NCI-H345 (cell line): ENCODE measurements at places on chromosomes 12 and 14.
A peak's percentile ranks its signal among the peaks of the same experiment; 100 is the strongest.

GRCh38 chr14:59346796-59347510 is 118.2 kb downstream of the GPR135 start:
- no peak for DNase-seq

GRCh38 chr14:50065583-50065982 is 50.8 kb downstream of the VCPKMT start:
- DNase-seq: no peak

DNA sequence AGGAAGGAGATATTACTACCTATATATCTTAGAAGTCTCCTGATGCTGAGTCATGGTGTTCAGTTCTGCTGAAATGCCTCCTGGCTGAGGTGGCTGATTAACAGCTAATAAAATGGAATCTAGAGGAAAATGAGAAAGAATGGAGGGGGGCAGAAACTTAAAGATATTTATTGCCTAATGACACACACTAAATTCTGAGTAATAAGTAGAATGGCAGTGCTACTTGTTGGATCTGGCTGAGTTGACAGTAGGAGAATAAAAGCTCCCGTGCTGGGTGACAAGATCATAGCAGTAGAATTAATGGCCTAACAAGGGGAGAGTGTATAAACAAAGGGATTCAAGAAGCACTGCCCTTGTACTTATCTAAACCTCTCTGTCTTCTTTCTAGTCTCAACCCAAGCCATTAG is 137.5 kb downstream of the CNTN1 start:
- no peak for DNase-seq

- no peak for DNase-seq
Measured at GRCh38 chr12:69906411-69907216, 81.6 kb downstream of the MYRFL start.

- DNase-seq: no peak
Measured at GRCh38 chr12:75900226-75900625, 131.3 kb downstream of the PHLDA1 start.

GRCh38 chr12:94614288-94614721 is 36.1 kb downstream of the TMCC3 start:
- DNase-seq: no peak

GRCh38 chr12:131621701-131622421 is 89.0 kb upstream of the SFSWAP start:
- DNase-seq: no peak

DNA sequence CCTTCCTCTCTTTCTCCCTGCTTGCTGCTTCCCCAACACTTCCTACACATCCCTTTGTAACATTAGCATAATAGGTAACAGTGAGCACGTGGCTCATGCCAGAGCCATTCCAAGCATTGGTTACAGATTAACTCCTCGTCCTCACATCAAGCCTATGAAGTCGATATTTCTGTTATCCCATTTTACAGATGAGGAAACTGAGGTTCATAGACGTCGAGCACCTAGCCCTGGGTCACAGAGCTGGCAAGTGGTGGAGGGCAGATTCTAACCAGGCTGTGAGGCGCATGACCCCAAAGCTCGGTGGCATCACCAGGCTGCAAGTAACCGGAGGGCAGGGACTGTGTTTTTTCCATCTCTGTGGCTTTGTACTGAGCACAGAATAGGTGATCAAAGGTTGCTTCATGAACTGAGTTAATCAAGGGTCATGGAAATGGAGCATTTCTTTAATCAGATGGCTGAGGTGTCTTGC is 5.7 kb upstream of the SERPINA1 start:
- DNase-seq: no peak

GRCh38 chr14:84125676-84126075 is 1404.3 kb upstream of the FLRT2 start:
- DNase-seq: no peak

DNA sequence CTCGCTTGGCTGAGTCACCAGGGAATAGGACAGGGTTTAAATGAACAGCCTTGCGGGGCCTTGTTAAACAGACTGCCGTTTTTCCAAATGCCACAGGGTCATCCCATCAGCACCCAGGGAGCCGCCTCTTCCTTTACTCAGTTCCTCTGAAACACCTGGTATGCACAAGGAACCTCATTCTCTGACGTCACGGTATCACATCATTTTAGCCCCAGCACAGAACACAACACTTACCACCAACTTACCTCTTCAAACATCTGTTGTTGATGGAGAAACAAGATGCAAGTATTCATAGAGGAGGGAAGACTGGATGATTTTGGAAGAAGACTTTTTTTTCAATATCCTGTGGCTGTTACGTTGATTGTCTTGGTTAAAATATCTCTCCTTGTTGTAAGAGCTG is 535.3 kb upstream of the TMEM132C start:
- no peak for DNase-seq

DNA sequence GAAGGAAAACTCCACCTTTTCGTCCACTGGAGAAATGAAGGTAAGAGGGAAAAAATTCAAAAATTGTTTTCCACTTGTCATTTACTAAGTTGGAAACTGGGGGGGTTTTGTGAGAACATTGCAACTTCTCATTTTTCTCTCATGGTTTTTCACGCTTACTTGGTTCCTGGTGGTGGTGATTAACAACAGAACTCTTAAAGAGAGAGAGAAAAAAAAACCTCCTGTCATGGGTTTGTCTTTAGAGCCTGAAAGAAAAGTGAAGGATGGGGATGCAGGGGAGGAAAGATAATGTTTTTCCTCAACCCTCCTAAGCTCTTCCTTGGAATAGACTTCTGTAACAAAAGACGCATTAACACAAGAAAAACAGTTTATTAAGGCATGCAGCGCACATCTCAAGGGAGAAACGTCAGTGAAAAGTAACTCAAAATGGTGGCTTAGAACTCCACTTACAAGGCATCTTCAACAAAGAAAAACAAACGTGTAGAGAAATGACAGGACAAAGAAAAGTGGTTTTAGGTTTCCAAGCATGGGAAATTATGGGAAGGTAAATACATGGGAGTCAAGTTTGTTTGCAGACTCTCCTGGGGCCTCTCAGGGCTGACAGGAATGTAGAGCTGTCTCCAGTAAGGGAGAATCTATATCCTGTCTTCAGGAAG is 81.9 kb upstream of the ATF7IP start:
- peak; percentile 77 for DNase-seq

DNA sequence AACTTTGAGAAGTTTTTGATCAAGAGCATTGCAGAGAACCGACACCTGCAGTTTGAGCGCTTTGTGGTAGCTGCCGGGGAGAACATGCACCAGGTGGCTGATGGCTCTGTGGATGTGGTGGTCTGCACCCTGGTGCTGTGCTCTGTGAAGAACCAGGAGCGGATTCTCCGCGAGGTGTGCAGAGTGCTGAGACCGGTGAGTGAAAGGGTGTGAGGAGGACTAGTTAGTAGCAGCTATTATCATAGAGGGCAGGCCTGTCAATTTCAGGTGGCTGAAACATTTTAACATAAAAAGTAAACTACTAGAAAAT is 27.0 kb upstream of the HIGD1C start:
- no peak for DNase-seq

DNA sequence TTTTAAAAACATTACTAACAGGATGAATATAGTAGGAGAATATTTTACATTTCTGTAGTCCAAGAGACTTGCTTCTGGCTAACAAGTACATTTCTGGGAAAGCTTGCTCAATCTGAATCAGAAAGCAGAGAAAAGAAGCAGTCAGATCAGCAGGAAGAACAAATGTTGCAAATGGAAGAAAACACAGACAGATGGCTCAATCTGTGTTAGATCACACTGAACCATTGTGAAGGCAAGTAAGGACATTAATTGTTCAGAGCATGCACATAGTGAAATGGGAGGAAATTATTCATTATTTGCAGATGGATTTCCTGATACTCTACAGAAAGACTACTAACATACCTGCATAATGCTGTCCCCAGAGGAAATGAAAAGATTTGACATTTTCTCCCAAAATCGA is 65.2 kb upstream of the CNOT2 start:
- DNase-seq: no peak

GRCh38 chr14:58098507-58098906 is 53.5 kb downstream of the ARMH4 start:
- peak; percentile 20 for DNase-seq

- DNase-seq: no peak
Measured at GRCh38 chr14:100653409-100653808, 66.2 kb upstream of the BEGAIN start.

GRCh38 chr12:60494244-60494643 is 898.4 kb downstream of the SLC16A7 start:
- DNase-seq: peak; percentile 35

- peak; percentile 27 for DNase-seq
Measured at GRCh38 chr14:21525571-21525961, 580 bp downstream of the SALL2 start.

- DNase-seq: peak; percentile 85
Measured at GRCh38 chr14:33475623-33476022, 475.3 kb downstream of the EGLN3 start.

GRCh38 chr12:88546853-88547252 is 33.4 kb downstream of the KITLG start:
- DNase-seq: no peak

DNA sequence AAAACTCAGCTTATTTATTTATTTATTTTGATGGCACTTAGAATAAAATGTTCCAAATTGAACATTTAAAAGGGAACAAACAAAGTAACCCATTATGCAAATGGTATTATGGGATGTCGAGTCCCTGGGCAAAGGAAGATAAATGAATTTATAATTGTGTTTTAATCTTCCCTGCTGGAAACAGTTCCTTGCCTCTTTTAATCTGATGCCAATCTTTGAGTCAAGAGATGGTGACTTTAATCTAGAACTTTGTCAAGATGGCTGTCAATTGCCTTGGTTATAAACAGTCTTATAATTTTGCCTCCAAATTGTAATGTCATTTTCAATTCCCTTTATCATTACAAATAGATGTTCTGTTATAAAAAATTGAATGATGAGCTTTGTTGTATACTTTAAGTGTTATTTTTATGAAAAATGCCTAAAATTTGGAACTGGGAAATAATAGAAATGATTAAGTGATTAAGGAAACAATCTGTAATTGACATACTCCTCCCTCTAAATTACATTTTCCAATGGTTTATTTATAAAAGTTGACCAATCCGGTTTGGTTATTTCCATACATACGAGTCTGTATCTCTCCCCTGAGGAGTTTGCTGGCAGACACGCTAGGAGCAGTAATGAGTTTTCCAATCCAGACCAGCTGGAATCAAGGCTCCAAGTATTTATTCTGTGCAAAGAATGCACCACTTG is 134.9 kb upstream of the FRMD6 start:
- DNase-seq: peak; percentile 12

DNA sequence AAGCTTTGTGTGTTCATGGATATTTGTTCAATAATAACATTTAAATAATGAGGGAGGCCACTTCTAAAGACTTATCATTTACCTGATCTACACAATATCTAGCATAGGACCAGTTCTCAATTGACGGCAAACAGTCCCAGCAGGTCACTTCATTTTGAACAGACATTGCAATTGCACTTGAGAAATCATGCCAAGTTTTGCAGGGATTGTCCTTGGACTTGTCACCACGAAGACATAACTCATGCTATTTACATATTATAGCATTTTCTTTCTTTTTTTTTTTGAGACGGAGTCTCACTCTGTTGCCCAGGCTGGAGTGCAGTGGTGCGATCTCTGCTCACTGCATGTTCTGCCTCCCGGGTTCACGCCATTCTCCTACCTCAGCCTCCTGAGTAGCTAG is 34.5 kb upstream of the BICD1 start:
- no peak for DNase-seq

GRCh38 chr14:68658943-68659931 is 133.6 kb downstream of the ZFP36L1 start:
- DNase-seq: no peak

- no peak for DNase-seq
Measured at GRCh38 chr12:25761356-25761755, 197.1 kb upstream of the RASSF8 start.

GRCh38 chr12:111429828-111430432 is 24.2 kb downstream of the SH2B3 start:
- no peak for DNase-seq

DNA sequence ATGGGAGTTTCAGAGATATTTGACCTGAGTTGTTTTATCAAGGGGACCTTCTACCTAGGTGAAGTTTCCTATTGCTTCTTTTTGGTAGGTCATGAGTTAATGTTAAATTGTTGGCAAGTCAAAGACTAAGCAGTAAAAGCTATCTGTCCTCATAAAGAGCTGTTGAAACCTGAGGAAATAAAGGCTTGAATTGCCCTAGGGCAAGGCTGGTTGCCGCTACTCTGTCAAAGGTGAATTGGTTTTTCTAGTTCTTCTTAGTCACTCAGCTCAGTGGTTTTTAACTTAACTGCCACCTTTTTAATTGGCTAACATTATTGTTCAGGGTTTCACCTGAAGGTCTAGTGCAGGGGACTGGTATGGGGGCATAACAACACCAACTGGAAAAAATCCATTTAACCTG is 441.6 kb upstream of the FBXO33 start:
- DNase-seq: peak; percentile 21

DNA sequence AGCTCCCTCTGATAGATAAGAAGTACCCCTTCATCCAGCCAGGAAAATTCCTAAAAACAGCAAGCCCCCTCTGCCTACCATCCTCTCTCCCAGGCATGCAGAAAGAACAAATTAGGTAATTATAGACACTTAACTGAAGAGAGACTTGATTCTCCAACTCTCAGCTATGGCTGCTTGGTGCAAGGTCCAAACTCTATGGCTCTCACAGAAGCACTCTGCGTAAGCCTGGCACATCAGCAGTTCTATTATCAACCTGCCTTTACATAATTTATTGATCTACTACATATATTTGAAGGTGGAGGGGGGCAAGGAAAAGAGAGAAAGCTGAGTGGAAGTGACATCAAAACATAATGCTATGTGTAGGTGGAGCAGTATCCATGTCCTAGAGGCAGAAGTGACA is 1.1 kb upstream of the MYO1A start:
- DNase-seq: no peak

DNA sequence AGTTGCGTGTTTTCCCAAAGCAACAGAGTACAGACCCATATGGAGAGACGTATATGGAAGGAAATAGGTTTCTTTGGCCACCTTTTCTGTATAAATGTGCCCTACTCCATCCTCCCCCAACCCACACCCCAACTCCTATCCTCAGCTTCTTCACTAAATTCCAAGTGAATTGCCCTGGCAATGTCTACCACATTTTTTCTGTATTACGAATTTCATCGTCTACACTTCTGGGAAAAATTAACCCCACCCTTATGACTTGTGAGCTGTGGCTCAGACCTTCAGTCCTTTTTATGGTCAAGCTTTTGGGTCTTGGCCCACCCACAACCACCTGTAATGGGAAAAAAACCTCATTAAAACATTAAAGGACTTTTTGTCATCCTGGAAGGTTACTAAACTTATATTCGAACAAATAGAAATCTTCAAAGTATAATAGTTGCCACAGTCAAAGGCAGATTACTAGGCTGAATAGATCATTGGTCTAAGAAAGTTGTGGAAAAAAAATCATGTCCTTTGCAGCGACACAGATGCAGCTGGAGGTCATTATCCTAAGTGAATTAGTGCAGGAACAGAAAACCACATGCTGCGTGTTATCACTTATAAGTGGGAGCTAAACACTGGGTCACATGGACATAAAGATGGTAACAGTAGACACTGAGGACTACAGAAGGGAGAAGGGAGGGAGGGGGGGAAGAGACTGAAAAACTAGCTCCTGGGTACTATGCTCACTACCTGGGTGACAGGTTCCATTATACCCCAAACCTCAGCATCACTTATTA is 15.7 kb upstream of the NFKBIA start:
- no peak for DNase-seq

- DNase-seq: no peak
Measured at GRCh38 chr14:29148221-29148620, 381.6 kb downstream of the FOXG1 start.

GRCh38 chr12:10558789-10559188 is 53.1 kb downstream of the EIF2S3B start:
- DNase-seq: no peak

GRCh38 chr14:22547948-22548750 is 40.9 kb downstream of the DAD1 start:
- no peak for DNase-seq

GRCh38 chr12:120599672-120600552 is 18.7 kb upstream of the POP5 start:
- no peak for DNase-seq
